ENCODE measurements at places on chromosomes 6 and 20. TPM values are rescaled to one million over a fixed set of nuclear protein-coding genes. Genes with fewer than 3 reads are reported as not detected.

GRCh38 chr6:146041282-146041681 lies 12.4 kb downstream of the GRM1 start:
- peak; percentile 49 for DNase-seq

GRCh38 chr6:43820486-43820885 lies 50.5 kb downstream of the VEGFA start:
- DNase-seq = no peak

Gene GMDS
- total RNA-seq = 30.8 TPM

DNA sequence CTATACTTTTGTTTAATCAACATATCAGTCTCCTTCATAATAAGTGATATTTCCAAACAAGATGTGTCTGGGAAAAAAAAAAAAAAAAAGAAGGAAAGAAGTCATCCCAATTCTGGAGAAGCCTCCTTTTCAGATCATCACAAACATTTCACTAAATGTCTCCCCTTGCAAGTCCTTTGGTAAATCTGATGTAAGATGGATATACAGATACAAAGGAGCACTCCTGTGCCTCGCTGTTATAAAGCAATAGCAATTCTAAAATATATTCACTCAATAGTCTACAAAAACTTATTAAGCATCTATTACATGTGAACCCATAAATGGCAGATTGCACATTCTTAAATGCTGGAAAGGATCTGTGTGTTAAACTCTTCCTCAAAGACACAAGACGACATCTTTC lies 17.4 kb downstream of the STAU1 start:
- no peak for DNase-seq

- DNase-seq = no peak
Observed at GRCh38 chr6:15937602-15938001, 191.3 kb upstream of the MYLIP start.

All from fibroblast of the aortic adventitia (primary cell).